ENCODE measurements at places on chromosomes 1 and 21.
A peak's percentile ranks its signal among the peaks of the same experiment; 100 is the strongest.

GRCh38 chr1:226708342-226708780, 30.7 kb downstream of the ITPKB start:
- DNase-seq: no peak

DNA sequence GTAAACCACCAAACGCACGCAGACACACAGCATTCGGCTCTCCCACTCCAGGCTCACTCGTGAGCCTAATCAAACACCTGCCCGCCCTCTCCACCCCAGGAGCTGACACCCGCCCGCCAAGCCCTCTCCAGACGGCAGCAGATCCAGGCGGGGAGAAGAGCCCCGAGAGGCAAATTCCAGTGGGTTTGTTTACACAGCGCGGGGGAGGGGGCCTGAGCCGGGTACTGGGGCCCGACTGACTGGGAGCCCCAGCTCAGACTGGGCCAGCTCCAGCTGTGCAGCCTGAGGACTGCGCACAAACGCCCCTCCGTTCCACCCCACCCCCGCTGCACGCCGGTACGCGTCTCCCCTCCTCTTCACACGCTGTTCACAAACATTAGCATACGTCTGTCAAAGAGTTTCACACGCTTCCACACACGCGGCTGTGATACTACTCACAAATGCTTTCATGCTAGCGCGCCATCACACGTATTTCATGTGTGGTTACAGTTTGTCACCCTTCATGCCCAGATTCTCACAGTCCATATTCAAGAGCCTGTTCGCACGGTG, 1.0 kb upstream of the EFNA1 start:
- no peak for DNase-seq

DNA sequence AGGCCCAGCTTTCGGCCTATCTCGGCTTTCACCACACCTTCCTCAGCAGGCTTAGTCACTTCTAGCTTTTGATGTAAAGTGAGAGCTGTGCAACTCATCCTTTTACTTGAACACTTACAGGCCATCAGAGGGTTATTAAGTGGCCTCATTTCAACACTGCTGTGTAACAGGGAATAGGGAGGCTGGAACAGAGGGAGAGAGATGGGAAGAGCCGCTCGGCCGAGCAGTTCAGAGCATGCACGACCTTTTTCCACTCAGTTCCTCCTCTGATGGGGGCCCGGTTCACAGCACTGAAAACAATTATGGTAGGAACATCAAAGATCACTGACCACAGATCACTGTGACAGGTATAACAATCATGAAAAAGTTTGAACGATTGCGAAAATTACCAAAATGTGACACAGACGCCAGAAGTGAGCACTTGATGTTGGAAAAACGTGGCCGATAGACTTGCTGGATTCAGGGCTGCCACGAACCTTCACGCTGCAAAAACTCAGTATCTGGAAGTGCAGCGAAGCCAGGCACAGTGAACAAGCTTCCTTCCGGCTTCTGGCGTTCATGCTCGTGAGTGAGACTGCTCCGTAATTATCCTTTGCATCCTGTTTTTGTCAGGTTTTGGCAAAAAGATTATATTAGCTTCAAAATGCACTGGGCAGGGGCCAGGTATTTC, 28.6 kb downstream of the AGPAT3 start:
- peak; percentile 85 for DNase-seq

- DNase-seq: no peak
These were observed 3.4 kb downstream of the WNT9A start for GRCh38 chr1:227944090-227944930.

DNA sequence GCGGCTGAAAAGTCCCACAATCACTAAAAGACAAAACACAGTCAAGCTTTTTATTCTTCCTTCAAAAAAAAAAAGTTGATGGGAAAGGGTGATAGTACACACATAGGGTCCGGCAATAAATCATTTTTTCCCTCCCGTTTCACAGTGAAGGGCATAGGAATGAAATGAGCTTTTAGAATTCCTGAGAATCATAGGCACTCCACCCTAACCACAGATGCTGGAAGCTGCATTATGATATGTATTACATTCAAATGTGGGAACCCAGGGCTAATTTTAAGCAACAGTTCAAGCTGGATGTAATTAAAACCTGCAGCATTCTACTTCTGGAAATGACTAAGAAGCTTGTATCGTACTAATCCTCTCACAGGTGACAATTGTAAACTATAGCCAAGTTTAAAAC, 75.7 kb upstream of the KCNJ15 start:
- no peak for DNase-seq

DNA sequence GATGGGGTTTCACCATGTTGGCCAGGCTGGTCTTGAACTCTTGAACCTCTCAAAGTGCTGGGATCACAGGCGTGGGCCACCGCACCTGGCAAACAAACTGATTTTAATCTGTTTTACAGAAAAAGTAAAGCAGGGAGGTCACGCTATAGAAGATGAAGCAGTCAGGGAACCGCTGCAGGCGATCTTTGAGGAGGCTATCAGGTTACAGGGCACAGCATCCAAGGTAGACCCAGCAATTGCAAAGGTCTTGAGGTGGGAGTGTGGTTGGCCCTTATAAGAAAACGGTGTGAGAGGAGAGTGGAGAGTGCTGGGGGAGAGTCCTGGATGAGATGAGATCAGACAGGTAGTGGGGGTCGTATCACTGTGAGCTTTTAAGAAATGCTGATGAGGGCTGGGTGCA, 2.6 kb upstream of the TMCO4 start:
- no peak for DNase-seq

DNA sequence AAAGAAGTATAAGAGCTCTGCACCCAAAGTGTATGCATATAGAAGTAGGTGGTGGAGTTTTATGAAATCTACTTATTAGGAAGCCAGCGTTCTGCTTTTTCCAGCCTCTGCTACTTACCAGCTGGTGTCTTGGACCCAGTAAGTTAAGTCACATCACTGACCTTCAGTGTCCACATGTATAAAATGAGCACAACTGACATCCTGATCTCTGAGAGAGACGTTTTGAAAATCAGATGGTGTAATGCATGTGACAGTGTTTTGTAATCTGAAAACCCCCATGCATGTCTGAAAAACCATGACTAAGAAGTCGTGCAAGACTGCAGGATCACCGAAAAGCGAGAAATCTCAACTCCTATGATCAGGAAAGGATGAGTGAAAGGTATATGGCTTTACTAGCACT, 2.0 kb downstream of the CR1 start:
- DNase-seq: no peak

DNA sequence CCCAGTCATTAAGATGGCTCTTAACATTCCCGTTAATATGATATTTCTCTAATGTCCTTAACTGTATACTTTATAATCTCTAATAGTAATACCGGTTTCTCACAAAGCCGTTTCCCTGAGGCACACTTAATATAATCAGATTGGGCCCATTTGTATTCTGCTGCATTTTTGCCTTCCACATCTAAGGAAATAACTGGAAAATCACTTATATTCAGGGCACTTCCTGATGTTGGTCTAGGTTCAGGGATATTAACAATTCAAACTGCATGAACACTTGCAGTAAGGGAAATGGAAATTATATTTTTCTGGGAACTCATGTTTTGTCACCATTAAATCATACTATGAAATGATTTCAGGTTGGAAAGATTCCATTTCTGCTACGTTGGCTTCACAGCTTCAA, 119.8 kb downstream of the TPR start:
- no peak for DNase-seq

- DNase-seq: no peak
These were observed 19.3 kb downstream of the GBP6 start for GRCh38 chr1:89383185-89383584.

DNA sequence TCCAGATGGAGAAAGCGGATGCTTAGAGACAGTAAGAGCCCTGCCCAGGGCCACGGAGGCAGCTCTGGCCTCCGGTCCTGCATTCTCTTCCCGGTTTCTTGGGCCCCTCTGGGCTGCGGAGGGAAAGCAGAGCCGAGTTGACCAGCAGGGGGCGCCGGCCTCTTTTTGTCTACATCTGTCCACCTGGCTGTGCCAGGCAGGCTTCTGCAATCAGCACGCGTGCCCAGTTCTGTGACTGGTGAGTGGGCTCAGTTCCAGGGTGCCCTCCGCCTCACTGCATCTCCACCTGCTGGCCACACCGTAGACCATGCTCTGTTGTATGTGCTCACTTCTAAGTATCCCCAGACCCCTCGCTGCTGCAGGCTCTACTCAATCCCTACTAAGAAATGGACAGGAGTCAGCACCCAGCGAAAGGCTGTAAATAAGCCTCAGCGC, 6.7 kb upstream of the HUNK start:
- DNase-seq: peak; percentile 77

DNA sequence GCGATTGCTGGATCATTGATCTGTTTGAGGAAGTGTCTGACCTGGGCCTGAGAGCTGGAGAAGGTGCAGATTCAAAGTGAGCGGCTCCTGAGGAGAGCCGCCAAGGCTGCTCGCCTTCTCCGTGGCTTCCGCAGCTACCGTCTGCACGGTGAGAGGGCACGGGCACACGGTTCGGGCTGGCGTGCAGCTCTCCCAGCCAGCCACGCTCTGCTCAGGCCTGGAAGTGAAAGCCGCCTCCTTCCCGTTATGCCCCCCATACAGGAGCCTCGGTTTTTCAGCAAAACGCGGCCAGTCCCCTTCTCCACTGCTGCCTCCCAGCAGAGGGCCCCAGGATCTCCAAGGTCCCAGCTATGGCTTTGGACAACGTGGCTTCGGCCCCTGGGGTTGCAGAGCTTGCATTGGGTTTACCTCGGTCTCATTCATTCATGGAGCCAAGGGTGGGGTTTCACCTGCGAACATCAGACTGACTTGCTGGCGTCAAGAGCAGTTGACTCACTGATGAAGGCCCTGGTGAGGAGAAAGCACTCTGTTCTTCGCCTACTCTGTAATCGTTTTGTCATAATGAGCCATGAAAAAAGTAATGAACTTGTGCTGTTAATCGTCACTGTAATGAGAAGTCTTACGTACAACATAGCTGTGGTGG, 24.4 kb upstream of the PDXK start:
- no peak for DNase-seq

GRCh38 chr1:114550336-114550735, 31.1 kb downstream of the BCAS2 start:
- no peak for DNase-seq

DNA sequence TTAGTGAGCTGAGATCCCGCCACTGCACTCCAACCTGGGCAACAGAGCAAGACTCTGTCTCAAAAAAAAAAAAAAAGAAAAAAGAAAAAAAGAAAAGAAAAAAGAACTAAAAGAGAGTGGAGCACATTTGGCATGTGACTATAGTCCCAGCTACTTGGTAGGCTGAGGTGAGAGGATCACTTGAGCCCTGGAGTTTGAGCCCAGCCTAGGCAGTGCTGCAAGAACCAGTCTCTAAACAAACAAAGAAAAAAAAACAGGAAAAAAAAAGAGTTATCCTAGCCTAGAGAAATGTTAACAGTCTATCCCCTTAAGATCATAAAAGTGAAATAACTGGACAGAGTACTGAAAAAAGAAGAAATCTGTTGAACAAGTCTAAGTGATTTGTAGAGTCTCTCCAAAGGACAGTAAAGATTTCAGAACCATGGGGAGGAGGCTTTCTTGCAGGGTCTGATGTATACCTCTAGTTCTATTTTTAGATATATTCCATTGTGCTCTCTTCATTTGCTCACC, 4.5 kb upstream of the PRDX1 start:
- DNase-seq: no peak

DNA sequence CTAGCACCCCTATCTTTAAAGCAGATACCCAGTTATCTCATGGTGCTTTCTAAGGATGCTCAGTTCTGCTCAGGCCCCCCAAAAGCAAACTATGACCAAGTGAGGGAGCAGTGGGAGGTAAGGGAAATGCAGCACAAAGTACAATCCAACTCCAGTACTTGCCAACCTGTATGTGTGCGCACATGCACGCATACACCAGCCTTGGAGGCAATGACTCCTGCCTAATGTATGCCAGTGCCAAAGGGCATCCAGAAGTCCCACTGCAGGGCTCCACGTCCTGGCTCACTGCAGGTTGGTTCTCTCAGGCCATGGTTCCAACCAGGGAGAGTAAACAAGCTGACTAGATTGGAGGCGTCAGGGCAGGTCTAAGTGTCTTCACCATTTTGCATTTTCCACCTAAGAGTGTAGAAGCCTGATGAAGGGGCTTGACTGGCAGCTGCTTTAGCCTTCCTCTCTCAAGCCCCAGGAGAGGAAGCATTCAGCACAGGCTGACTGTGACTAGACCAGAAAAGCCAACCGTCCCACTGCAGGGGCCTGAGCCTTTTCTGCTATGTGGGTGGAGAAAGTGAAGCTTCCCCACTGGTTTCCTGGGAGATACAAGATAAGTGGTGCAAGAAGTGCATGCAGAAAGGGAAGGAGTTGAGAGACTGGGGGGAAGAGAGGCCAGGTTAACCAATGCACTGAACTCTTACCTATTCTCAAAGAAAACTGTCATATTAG, 7.7 kb downstream of the AMIGO1 start:
- DNase-seq: no peak

- DNase-seq: no peak
These were observed 70.0 kb downstream of the KCTD3 start for GRCh38 chr1:215637041-215637573.

- peak; percentile 73 for DNase-seq
These were observed 14.8 kb downstream of the IL6R start for GRCh38 chr1:154419620-154420571.

DNA sequence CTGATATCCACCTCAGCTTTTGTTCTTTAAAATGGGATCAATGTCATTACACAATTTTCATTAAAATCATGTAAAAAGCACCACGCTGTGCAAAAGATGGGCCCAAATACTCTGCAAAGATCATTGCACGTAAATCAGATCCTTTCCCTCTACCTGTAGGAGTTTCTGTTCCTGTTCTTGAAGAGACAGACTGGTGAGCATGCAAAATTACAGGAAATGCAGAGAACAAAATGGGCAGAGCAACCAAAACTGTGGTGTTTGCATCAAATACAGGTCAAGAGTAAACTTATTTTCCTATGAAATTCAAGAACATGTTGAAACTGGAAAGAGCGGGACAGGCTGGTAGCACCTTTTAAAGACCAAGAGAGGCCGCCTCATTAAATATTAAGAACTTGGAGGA, 294.9 kb upstream of the ADGRL2 start:
- DNase-seq: no peak

- DNase-seq: peak; percentile 70
These were observed 90.5 kb downstream of the LIPI start for GRCh38 chr21:14120091-14120734.

DNA sequence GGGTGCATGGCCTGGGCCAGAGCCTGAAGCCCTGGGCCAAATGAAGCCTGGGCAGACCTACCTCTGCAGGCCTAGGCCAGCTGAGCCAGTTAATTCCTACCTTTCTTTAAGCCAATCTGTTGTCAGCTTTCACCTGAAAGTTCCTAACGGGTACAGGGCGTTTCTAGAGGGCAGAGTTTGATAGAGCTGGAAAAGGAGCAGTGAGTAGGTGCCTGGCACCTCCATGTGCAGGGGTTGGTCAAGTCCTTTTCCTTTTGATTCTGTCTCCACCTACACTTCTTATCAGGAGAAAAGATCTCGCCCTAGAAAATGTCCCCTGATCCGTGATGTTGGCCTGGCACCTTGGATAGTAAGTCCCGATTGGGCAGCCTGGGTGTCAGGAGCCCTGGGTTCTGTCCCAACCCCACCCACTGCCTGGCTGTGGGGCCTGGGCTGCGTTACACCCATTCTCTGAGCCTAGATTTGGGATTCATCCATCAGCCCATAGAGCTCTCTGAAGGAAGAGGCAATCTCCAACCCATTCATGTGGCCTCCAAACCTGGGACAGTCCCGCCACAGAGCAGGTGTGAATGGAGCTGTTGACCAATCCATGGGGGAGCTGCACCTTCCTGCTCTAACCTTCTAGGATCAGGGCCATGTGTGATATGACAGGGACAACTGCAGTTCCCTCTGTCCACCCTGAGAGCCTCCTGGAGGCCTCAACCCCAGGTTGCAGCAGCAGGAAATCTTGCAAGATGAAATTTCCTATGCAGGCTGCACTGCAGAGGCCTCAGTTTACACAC, 304.3 kb downstream of the MATN1 start:
- DNase-seq: no peak

- no peak for DNase-seq
These were observed 1.8 kb downstream of the NHLH2 start for GRCh38 chr1:115839029-115839678.
